AG10803 (cell line): ENCODE measurements at places on chromosomes 1 and 21.

- DNase-seq = no peak
Observed at GRCh38 chr1:40923511-40924020, 55.9 kb upstream of the CTPS1 start.

GRCh38 chr21:40546647-40547046, 300.3 kb downstream of the DSCAM start:
- no peak for DNase-seq

GRCh38 chr1:159953536-159954515, at the start of gene SLAMF9:
Gene SLAMF9 (minus strand): TSS chr1:159954237. CDS start chr1:159954137, 100 bp downstream.
- peak; percentile 13 for DNase-seq

GRCh38 chr1:168054117-168054516, 82.6 kb downstream of the GPR161 start:
- no peak for DNase-seq

GRCh38 chr1:198167436-198167934, 10.7 kb downstream of the NEK7 start:
- DNase-seq = no peak

DNA sequence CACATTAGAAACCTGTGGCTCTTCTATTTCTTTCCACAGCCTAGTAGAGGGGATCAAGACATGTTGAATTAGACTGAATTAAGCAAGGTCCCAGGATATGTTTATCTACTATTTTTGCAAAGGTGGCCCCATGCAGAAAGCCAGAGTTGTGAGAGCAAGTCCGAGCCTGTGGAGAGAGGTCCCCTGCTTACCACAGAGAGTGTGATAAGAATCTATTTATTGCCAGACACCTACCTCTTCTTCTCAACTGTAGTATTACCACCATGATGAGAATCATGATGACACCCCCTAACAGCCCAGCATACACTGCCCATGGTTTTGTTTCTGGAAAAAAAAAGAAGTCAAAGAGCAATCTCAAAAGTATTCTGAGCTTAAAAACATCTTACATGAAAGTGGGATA, 23.0 kb downstream of the SLAMF1 start:
- DNase-seq = no peak

- DNase-seq = peak; percentile 69
Observed at GRCh38 chr1:218553197-218553596, 208.1 kb downstream of the TGFB2 start.

DNA sequence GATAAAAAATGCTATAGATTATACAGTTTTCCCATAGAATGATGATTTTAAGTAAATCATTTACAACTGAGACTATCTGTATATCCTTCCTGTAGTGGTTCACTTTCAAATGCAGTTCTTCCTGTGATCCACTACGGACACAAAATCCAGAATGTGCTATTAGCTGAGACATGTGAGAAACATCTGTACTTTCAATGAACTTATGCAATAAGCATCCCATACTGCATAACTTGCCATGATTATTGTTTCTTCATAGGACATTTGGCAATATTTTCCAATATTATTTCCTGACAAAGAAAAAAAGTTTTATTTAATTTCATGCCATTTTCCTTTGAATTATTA, 83.5 kb upstream of the PRDX6 start:
- DNase-seq = peak; percentile 94

DNA sequence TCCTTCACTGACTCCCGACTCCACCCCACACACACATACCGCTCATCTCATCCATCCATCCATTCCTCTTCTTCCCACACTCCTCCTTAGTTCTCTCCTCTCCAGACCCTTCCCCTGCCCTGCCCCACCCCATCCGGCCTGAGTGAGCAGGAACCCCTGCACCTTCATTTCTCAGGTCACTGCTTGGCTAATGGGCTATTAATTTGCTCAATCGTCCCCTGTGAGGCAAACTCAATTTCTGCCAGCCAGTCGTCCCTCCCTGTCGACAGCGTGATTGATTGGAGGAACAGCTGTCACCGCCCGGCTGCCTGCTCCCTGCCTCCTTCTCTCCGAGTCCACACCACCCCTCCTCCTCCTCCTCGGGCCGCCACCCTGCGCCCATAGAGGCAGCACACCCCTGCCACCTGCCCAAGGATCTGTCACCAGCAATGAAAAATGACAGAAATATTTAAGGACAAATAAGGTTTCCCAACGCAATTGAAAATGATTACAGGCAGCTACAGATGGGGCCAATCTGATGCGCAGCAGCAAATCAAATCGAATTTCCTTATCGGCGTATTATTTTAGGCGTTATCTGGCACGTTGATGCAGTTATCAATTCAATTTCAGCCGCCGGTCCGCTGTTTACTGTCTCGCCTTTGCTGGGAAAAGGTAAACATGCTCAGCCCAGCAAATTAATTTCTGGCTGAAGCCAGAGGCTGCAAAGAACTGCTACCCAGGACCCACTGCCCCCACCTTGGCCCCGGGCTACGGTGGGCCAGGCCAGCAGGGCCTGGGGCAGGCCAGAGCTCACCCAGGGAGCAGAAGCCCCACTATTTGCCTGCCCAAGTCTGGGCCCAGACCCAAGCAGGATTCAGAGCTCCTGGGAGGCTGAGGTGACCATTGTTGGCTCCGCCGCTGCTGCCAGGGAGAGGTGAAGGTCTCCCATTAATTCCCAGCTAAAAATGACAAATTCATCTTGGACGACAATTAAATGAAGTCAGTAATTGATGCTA, 71.3 kb downstream of the TMEM53 start:
- no peak for DNase-seq

GRCh38 chr1:27596986-27597385, 7.0 kb downstream of the AHDC1 start:
- DNase-seq = no peak

DNA sequence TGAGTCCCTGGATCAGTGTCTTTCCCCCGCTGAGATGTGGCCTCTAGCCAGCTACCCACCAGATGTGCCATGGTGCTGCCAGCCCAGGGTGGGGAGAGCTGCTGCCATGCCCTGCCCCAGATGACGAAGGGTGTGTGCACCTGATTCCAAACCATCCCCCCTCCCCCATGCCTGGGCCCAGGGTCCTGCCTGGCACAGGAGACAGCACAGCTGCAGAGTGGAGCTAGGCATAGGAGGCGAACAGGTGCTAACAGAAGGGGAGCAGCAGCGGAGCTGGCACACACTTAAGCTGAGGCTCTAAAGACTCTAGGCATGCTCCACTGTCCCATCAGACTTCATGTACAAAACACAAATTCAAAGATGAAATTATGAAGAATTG, 9.0 kb upstream of the LDLRAP1 start:
- DNase-seq = no peak

GRCh38 chr1:245870698-245871097, 636.4 kb downstream of the SMYD3 start:
- peak; percentile 41 for DNase-seq

DNA sequence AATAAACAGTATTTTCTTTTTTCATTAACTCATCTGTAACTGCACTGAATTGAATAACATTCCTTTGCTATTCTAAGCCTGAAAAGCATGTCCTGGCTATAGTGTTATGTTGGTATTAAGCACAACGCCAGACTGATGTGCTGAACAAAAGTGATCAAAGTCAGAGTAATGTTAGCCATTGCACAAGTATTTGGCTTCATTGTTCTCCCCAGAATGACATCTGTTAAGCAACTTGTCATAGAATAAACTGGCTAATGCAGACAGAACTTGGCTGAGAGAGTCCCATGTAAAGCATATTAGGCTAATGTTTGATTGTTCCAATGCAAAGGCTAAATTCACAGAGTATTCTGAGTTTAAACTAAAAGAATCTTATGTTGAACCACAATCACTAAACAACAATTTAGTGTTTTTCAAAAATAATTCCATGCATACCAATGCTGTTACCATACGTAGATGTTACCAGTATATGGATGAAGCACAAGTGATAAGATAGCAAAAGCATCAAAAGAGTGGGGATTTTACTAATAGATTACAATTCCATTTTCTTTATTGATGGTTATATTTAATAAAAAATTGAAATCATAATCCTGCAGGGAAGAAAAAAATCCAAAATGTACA, 235.3 kb upstream of the DMRTA2 start:
- DNase-seq = peak; percentile 85

DNA sequence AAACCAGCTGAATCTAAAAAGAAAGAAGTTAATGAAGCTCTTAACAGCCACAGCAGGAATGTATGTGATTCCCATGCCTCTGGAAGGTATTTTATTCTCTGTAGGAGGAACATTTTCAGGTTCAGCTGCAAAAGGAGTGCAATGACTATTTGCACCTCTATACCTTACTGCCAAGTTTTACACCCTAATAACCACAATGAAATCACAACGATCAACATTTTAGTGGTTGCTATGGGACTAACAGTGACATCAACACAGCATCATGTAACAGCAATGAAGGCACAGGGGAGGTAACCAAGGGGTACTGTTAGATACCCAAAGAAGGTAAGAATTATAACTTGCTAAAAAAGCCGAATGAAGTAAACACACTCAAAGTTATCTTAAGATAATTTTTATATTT, 116.3 kb upstream of the HP1BP3 start:
- DNase-seq = no peak

DNA sequence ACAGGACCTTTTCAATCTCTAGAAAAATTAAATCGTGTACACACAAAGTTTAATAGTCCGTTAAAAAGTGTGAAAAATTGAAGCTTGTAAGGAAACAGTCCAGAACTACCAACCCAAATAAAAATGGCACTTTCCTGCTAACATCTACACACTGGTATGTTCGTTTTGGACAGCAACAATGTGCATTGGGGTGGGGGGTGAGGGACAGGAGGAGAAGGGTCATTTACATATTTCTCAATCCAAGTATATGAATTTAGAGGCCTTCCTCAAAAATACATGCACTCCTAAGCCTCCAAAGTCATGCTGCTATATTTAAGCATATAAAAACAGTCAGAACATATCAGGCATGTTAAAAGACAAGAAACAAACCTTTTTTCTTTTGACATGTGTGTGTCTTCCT, 2.5 kb downstream of the PPP1R15B start:
- DNase-seq = peak; percentile 13

DNA sequence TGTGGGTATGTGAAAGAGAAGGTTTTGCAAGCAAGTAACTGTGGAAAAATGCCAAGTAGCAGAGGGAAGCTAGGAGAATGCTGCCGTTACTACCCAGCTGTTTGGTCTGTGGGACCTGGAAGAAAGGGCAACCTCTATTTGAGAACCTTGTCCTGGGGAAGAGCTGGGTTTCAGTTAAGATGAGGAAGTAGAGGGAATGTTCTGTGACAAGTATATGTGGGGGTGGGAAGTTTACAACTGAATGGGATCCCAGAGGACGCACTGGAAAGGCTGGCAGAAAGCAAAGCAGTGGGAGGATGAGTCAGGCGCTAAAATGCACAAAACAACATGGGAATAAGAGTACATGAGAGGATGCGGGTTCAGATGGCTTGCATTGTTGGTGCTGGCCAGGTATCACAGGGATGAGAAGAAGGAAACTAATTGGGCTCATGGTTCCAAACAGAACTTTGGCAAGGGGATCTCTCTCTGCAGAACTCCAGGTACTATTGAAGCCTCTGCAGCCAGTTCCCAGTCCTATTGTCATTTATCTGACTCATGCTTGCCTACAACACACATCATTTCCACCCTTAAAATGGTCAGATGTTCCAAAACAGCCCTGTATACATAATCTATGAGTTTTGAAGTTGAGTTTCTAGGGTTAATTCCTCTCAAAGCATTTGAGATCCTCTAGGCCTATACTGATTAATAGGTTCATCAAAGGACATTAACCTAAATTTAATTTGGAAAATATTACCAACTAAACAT, 88.5 kb upstream of the VAV3 start:
- peak; percentile 24 for DNase-seq

DNA sequence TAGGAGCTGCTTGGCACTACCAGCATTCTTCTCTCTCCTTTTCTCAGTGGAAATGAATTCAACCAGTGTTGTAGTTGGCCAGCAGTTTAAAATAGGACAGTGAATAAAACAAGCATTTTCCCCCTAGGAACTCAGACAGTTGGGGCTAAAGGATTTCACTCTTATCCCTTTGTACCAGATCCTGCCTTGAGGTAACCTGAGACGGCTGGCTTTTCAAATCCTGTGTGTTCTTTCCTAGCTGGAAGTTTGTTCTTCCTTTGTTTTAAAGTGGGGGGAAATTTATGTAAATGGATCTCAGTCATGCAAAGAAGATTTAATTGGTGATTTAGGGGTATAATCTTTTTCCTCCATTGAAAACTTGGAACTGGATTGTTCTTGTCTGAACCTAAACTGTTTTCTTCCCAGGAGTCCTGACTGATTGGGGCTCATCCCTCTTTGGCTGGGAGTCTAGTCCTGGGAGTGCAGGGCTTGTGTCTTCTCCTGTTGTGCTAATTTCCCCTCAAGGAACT, 23.3 kb downstream of the ZP4 start:
- no peak for DNase-seq

- no peak for DNase-seq
Observed at GRCh38 chr1:36383240-36383639, 2.5 kb downstream of the STK40 start.

DNA sequence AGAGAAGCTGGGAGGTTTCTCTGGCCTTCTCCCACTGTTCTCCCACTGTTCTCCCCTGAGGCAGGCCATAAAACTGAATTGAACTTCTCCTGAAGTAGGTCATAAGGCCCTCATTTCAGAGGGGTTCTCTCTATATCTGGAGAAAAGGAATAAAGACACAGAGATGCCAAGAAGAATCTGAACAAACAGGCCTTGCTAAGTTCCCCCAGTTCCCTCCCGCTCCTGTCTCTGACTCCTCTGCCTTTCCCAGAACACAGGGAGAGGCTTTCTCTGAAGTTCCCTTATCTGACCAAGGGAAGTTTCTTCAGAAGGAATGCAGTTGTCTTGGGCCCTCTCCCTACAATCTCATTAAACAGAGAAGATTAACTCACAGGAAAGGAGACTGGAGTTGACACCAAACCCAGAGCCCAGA, 83.4 kb downstream of the SLC16A1 start:
- DNase-seq = no peak

DNA sequence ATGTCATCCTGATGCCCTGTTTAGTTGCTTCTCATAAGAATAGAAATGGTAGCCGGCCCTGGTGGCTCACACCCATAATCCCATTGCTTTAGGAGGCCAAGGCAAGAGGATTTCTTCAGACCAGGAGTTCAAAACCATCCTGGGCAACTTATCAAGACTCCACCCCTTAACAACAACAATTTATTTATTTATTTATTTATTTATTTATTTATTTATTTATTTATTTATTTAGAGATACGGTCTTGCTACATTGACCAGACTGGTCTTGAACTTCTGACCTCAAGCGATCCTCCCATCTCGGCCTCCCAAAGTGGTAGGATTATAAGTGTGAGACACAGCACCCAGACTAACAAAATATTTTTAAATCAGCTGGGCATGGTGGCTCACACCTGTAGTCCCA, 4.0 kb downstream of the MT1HL1 start:
- no peak for DNase-seq

DNA sequence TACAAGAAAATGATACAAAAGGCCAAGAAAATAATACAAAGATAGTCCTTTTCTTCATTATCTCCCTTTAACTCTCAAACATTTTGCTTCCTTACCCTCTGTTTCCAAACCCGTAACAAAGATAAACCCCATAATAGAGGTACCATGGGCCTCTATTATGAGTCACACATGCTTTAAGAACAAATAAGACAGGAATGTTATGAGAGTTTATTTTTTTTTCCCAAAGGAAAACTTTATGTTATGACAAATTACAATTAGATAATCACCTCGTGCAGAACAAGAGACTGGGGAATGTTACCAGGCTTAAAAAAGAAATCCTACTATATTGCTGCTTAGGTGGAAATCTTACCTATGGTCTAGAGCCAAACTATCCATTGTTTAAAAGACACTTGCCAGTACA, 272.0 kb downstream of the BRINP3 start:
- no peak for DNase-seq

- DNase-seq = no peak
Observed at GRCh38 chr1:185104083-185104482, 52.7 kb downstream of the TRMT1L start.
